ENCODE measurements at places on chromosomes 13 and 19.
A peak's percentile ranks its signal among the peaks of the same experiment; 100 is the strongest.

DNA sequence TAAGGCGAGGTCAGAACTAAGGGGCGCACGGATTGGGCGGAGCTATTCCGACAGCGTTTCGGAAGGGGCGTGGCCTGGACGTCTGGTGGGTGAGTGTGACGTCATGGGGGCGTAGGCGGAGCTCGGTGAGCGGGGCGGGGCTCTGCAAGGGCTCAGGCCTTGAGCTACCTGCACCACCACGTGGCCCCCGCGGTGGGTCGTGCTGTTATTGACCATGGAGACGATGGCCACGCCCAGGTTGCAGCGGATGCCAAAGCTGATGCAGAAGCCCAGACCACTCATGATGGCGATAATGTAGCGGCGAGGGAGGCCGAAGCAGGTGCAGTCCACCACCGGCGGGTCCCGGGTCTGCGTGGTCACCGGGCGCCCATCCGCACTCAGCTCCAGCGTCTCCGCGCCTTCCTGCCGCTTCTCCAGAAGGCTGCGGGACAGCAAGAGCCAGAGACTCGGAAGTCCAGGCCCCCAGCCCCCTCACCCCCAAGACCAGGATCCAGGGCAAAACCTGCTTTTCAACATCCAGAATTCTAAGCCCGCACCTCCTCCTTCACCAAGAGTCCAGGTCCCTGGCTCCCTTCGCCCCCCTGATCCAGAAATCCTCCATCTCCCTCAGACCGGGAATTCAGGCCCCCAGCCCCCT lies 4.8 kb downstream of the SLC17A7 start:
- DNase-seq, result no peak

- DNase-seq, result no peak
Observed at GRCh38 chr13:41691274-41691673, 233.9 kb downstream of the RGCC start.

DNA sequence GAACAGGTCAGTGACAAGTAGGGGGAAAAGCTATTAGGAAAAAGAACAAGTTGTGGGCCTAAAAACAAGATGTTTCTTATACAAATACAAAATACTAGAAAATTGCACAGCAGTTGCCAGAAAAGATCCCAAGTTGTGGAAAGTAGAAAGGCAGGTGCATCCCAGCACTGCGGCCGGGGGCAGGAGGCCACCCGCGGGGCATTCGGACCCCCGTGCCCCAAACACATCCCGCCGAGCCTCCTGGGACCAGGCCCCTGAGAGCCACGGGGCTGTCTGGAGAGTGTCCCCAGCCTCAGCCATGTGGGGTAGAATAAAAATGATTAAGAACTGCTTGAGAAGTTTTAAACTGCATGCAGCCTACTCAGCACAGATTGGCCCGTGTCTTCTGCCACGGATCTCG lies 11.4 kb downstream of the RASA3 start:
- DNase-seq, result no peak

- DNase-seq, result no peak
Observed at GRCh38 chr13:105758918-105759860, 776.3 kb downstream of the EFNB2 start.

DNA sequence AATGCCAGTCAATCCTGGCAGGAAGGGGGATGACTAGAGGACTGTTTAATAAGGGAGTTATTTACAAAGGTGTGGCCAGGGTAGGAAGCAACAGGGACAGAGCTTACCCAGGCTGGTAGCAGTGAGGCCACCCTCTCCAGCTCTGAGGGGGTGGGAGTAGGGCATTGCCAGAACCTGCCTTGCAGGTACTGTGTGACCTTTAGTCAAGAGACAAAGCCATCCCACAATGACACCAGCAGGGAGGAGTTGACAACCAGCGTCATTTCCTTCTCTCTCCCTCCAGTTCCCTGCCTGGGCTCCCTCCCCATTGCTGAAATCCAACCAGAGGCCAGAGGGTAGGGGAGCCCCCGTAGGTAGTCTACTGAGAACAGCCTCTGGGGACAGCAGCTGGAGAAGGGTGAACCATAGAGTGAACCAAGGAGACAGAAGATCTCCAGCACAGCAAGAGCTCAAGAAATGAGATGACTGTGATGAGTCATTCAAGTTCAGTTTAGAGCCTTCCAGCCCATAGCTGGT lies 33.3 kb upstream of the SPATA13 start:
- DNase-seq, result peak; percentile 51

- no peak for DNase-seq
Observed at GRCh38 chr13:42836930-42837690, 55.7 kb downstream of the FAM216B start.

- DNase-seq, result no peak
Observed at GRCh38 chr19:44570603-44570983, 41.1 kb upstream of the CEACAM20 start.

DNA sequence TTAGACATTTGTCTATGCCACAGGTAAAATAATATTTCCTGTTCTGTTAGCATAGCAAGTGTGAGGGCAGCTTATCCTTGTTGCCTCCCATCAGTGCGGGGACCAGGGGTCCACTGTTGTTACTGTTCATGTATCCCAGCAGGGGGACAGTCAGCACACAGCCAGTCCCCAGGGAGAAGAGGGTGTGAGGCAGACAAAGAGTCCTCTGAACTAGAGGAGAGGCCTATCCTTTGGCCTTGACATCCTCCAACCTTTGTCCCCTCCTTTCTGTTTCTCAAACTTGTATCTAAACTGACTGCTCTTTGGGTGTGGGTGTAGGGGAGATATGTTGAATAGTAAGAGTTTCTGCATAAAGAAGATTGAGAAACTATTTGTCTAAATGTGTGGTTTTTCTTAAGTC lies 2.9 kb upstream of the GPR18 start:
- no peak for DNase-seq

DNA sequence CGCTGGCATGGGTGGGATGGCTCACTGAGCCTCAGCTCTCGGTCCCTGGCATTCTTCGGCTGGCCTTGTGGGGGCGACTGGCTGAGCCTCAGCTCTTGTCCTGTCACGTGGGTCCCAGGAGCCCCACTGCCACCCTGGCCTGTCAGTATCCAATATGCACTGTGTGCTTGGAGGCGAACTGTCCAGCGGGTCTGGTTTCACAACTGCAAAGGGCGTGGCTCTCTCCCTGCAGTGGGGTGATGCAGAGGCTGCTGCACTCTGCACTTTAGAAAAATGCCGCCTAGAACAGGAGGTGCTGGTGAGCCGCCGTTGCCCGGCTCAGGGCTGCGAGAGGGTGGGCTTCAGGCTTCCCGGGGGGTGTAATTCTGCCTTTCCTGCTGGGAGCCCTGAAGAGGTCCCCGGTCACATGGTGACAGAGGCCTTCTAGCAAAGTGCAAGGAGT lies 17.0 kb upstream of the TMEM255B start:
- DNase-seq, result peak; percentile 68

- no peak for DNase-seq
Observed at GRCh38 chr13:26749285-26749684, 11.3 kb downstream of the GPR12 start.

- DNase-seq, result no peak
Observed at GRCh38 chr13:76004416-76004815, 368.3 kb downstream of the LMO7 start.

DNA sequence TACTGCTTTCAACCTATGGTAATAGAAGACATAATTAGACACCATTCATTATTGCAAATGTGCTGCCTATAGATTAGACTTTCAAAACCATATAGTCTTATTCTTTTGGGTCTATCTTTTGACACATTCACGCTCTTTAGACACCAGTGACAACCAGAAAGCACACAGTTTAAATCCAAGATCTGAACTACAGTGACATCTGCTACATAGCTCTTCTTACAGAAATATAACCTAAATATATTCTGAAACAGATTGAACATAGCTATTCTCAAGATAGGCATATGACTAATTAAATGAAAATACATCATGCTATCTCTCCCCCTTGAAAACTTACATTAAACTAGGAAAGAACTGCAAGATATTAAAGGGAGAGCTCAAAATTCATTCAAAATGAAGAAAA lies 514.2 kb upstream of the SLITRK6 start:
- DNase-seq, result no peak

DNA sequence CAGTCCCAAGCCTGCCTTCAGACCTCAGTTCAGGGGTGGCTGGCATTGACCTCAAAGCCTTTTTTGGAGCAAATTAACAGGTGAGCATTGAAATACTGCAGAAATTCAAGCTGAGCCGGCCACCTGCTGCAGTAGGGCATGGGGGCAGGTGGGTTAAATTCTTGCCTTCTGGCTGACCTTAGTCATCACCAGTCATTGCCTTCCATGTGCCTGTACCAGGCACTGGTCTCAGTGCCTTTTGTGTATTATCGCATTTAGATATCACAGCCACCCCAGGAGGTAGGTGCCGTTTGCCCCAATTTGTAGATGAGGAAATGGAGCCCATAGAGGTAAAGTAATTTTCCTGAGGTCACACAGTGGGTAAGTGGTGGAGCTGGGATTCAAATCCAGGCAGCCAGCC lies 7.2 kb downstream of the PPP1R37 start:
- DNase-seq, result no peak

- no peak for DNase-seq
Observed at GRCh38 chr19:16175954-16176353, 2.6 kb upstream of the CIB3 start.

GRCh38 chr13:110109140-110109783 lies 197.7 kb downstream of the COL4A1 start:
- no peak for DNase-seq

DNA sequence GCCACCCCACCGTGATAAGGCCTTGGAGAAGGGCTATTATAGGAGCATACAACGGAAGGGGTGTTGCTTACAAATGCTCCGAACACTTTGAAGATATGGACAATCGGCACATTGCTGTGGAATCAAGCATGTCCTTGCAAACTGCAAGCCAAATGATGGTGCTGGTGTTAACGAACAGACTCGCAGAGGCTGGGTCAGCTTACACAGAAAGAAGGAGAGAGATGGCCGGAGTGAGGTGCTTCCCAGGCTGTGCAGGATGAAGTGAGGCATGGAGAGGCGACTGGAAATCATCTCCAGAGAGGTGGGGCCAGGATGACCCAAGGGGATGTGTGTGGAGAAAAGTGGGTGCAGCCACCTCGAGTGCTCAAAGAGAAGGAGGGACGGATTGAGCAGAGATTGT lies 42.2 kb downstream of the HSPH1 start:
- DNase-seq, result no peak

DNA sequence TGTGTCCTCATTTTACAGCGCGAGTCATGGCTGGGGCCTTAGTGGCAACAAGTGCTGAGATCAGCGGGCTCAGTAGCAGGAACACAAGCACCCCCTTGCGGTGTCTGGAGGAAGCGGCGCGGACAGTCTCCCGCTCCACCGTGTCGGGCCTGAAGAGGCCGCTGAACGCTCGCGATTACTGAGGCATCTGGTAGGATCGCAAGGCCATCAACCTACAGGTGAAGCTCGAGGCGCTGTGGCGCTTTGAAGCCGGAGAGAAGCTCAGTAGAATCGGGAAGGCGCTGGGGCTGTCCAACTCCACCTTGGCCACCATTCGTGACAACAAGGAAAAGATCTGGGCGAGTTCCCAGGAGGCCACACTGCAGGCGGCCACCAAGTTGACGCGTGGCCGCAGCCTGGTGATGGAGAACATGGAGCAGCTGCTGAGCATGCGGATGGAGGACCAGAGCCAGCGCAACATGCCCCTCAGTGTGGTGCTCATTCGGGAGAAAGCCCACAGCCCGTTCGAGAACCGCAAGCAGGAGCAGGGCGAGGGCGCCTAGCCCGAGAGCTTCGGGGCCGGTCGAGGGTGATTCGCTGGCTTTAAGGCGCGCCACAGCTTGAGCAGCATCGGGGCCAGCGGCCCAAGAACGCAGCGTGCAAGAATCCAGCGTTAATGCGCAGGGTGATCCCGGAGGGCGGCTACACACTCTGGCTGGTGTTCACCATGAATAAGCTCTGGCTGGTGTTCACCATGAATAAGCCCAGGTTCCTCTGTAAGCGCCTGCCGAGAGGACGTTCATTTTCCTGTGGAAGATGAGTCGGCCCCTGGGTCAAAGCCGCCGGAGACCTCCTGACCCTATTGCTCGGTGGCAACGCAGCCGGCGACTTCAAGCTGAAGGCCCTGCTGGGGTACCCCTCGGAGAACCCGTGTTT lies 8.3 kb upstream of the MZF1 start:
- peak; percentile 81 for DNase-seq

- DNase-seq, result peak; percentile 35
Observed at GRCh38 chr19:13718733-13719132, 45.6 kb upstream of the MRI1 start.

DNA sequence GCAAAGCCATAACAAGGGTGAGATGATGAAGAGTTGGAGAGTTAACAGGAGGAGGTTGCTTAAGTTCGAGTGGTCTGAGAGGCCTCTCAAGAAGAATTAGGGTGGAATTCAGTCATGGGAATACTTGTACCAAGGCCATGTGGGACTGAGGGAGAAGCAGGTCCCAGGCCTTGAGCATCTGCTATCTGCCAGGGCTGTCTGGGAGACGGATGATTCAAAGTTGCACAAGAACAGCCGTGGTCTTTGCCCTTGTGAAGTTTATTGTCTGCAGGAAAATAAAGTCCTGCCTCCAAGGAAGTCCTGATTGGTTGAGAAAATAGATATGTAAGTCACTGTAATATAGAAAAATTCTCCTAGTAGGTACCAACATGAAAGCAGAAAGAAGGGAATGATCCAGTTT lies 178.8 kb upstream of the RFC3 start:
- peak; percentile 41 for DNase-seq

DNA sequence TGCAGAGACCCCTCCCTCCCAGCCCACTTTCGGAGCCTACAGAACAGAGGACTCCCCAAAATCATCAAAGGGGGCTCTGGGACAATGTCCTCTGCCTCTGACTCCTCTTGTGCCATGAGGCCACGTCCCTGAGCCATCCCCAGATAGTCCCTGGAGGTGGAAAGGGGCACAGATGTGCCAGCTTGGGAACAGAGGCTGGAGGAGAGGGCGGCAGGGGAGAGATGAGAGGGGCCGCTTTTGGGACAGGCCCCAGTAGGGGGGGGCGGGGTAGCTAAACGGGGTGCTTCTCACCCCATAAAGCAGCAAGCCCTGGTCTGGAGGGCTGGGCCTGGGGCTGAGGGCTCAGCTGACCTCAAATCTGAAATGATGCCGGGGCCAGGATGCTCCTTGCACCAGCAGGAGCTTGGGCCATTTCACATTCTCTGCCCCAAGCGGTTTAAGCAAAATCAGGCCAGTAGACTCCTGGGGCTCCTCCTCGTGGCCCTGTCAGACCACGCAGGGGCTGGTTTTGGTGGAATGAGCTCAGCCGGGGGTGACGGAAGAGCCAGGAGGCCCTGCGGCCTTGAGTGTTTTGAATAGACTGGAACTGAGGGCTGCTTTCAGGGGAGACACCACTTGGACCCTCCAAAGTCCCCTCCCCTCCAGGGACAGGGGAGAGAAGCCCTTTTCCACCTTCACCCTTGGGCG lies 27.1 kb downstream of the ONECUT3 start:
- DNase-seq, result no peak

DNA sequence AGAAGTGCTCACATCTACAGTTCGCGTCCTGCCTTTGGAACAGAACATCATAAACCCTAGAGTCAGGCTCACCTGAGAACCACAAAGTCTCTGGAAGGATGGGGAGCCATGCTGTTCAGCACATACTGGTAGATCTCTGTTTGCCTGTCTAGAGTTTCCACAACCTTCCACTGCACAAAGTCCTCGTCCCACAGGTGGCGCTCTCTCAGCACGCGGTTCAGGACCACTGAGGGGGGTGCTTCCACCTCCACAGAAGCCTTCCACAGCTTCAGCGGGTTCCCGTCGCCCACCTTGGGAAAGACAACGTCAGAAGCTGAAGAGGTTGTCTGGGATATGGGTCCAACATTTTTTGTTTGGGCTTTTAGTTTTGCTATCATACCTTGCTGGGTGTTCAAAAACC lies 93.6 kb downstream of the KL start:
- peak; percentile 31 for DNase-seq

GRCh38 chr19:48663667-48664066 lies 9.2 kb downstream of the NTN5 start:
- DNase-seq, result no peak
